GM12864 (cell line): ENCODE measurements at places on chromosomes 1 and 21.

GRCh38 chr1:224433701-224434672 lies 610 bp downstream of the WDR26 start:
- no peak for DNase-seq

GRCh38 chr1:19356266-19356665 lies 44.1 kb downstream of the SLC66A1 start:
- no peak for DNase-seq

- DNase-seq: no peak
These were observed 35.7 kb downstream of the RGS5 start for GRCh38 chr1:163166886-163167555.

DNA sequence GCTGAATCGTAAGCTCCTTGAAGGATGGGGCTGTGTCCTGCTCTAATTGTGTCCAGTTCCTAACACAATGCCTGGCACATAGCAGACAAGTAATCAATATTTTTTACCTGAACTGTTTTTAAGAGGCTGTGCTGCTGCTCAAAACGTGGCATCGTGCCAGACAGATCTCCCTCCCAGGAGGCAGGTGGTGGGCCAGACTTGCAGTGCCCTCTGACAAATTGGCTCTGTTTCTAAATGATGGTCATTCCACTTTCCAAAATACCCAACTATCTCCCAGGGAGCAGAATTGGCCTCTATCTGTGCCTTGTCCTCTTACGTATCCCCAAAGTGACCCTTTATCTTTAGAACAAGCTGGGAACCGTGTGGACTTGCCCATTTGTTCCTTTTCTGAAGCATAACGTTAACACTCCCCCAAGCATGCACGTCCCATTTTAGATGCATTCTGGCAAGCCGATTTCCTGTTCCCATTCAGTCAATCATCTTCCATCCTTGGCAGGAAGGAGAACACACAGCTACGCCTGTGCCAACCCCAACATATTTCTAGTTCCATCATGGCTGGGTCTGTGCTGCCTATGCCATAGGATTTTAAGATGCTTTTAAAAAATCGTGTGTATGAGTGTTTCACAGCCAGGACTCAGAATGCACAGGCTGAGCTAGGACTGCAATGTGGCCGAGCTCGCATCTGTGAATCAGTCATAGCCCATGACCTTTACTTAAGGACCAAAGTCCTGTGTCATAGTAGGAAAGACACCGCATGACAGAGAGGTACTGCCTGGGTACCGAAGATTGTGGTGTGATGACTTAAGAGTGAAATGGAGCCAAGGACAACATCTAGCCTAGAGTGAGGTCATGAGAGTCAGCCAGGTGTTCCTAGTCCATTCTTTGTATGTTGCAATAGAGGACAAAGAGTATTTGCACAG lies 408.6 kb downstream of the PRDM2 start:
- no peak for DNase-seq

DNA sequence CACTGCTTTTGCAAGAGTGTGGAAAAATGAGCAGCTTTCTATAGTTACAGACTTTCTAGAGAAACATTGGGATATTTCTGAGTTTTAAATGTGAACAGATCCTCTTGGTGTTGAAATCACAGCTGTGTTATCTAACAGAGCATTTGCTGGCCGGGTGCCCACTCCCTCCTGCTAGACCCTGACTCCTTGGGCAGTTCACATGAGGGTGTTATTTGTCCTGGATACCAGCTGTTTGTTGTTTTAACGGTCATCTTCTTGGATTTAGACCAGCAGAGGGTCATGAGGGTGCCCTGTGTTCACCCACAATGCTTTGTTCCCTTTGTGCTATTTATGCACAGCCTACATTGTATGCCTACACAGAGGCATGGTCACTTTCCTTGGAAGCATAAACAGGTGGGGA lies 67.1 kb downstream of the CENPF start:
- DNase-seq: no peak

DNA sequence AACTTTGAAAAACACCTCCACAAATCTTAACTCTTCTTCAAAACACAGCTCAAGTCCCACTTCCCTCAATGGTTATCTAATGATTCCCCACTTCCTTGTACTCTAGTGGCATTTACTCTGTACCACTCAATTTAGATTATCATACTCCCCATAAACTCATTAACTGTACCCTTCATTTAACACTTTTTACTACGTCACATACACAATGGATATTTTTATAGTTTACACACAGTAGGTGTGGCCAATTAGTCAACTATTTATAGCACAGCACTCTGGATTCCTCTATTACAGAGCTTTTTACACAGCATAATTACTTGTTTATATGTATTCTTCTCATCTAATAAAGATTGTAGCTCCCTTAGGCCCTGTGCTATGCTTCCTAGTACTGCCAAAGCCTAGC lies 62.1 kb downstream of the FOXJ3 start:
- DNase-seq: no peak

- DNase-seq: no peak
These were observed 48.2 kb downstream of the HHAT start for GRCh38 chr1:210376836-210377372.

- no peak for DNase-seq
These were observed 143.8 kb downstream of the TGFB2 start for GRCh38 chr1:218488986-218489385.

GRCh38 chr1:162386292-162387225 lies 5.0 kb downstream of the C1orf226 start:
- no peak for DNase-seq

GRCh38 chr1:170910273-170910672 lies 25.1 kb upstream of the MROH9 start:
- no peak for DNase-seq

GRCh38 chr1:66333466-66334199 lies 200.3 kb upstream of the SGIP1 start:
- no peak for DNase-seq
